ENCODE measurements at places on chromosomes 12 and 14.

GRCh38 chr14:99253890-99254289 lies 18.1 kb downstream of the BCL11B start:
- no peak for DNase-seq

DNA sequence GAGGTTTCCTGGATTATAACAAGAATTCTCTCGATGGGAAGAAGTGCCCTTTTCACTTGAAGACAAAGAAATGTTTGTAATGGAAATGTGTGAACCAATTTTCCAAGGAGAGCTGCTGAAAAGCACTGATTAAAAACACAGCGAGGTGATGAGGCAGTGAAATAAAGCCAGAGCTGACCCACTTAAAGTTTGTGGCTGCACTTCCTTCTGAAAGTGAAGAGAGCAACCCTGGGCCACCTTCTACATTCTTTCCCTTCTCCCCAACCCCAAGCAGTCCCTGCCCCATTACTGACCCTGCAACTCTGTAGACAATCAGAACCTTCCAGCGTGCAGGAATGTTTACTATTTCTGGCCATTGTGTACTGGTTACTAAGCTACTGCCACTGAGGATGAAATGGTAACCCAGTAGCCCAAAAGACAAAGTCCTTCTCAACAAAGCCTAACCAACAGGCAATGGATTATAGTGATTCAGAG lies 173.9 kb downstream of the TTC7B start:
- no peak for DNase-seq

DNA sequence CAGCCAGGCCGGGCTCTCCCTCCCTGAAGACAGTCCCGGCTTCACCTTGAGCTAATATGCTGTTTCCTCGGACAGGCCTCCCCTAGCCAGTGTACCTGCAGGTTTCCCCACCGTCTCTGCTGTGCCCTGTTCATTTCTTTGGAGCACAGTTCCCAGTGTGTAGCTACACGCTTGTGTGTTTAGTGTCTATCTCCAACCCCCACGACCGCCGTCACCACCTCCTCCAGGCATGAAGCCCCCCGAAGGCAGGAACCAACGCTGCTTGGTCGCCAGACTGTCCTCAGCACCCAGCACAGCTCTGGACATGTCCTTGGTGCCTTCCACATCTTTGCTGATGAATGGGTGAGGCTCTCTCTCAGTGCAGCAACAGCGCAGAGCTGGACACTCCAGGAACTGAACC lies 26.2 kb upstream of the PLEKHG6 start:
- DNase-seq = no peak

DNA sequence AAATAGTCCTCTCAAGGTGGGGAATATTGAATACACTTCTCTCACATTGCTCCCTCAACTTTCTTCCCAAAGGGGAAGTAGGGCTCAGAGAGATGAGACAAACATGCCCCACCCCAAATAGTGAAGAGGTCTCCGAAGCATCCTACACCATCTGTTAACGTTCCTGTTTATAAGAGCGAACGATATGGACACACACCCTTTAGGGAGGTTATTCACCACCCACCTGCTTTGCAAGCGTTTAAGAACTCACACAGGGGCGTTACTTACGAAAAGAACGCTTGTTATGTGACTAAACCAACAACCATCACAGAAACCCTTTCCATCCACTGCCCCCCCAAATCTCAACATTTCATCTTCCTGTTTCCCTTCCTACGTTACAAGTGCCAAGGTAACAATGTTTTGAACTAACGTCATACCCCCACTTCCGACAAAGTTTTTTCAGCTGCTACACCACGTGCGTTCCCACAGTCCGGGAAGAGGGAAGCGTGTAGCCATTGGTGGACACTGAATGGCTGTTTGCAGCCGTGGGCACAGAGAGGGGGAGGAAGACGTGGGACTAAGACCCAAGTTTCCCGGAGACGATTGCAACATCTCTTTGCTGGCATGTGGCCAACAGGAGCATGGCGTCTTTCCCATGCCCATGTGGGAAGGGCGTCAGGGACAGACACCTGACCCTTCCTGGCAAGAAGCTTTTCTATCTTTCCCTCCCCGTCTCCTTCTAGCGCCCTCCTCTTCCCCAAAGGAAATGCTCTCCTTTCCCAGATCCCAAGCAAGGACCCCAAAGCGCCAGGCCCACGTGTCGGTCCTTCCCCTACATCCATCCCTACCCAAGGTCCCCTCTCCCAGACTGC lies 1.2 kb downstream of the YBX3 start:
- no peak for DNase-seq

GRCh38 chr12:93982771-93983315 lies 165.5 kb upstream of the PLXNC1 start:
- DNase-seq = no peak

DNA sequence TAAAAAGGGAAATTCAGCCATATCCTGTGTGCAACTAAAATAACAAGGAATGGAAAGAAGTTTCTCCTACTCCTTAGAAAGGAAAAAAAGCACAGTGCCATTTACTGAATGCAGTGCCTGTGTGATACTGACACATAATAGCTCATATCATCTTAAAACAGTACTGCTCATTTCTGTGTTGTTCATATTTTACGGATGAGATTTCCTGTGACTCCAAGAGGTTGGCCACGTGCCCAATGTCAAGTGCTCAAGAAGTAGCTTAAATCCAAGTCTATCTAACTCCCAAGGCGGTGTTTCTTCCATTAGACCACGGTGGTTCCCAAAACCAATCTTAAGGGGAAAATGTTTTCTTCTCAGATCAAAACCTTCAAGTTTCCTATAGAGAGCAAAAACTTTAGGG lies 20.0 kb downstream of the MAP3K9 start:
- no peak for DNase-seq

GRCh38 chr12:11755302-11755930 lies 105.9 kb downstream of the ETV6 start:
- DNase-seq = no peak

DNA sequence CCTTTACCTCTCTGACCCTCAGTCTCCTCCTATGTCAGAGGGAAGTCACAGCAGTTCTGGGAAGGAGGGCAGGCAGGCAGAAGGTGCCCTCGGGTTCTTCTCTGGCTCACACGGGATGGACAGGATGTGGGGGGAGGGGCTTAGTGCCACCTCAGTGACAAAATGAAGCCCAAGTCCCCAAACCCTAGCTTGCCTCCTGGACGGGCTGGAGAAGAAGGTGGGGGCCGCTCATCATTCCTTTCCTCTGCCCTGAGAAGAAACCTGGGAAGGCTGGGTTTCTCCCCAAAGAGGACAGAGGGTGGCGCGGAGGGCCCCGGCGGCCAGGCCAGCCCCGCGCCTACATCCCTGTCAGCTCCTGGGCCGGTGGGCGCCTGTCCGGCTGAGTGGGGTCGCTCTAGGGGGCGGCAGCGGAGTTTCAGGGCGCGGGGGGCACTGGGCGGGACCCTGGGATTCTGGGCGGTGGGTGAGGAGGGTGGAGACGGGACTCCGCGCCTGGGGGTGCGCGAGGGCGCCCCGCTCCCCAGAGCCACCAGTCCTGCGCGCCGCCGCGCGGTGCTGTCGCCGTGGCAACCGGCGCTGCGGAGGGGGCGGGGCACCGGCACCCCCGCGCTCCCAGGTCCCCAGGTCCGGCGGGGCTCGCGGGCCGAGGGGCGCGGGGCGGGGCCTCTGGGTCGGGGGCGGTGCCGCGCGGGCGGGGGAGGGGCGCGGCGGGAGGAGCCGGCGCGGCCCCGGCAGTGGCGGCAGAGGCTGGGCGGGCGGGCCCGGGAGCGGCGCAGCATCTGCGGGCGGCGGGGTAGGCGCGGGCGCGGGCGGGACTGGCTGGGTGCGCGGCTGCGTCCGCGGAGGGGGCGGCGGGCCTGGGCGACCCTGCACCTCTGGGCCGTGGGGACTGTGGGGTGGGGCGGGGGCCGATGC lies at the start of gene TMEM121:
TSS of gene TMEM121 (plus strand) at position 723 of the 915 bp plus-strand sequence. CDS start 2,252 bp downstream, outside the sequence.
- DNase-seq = no peak

- no peak for DNase-seq
Measured at GRCh38 chr14:60805841-60806430, 71.4 kb downstream of the MNAT1 start.

DNA sequence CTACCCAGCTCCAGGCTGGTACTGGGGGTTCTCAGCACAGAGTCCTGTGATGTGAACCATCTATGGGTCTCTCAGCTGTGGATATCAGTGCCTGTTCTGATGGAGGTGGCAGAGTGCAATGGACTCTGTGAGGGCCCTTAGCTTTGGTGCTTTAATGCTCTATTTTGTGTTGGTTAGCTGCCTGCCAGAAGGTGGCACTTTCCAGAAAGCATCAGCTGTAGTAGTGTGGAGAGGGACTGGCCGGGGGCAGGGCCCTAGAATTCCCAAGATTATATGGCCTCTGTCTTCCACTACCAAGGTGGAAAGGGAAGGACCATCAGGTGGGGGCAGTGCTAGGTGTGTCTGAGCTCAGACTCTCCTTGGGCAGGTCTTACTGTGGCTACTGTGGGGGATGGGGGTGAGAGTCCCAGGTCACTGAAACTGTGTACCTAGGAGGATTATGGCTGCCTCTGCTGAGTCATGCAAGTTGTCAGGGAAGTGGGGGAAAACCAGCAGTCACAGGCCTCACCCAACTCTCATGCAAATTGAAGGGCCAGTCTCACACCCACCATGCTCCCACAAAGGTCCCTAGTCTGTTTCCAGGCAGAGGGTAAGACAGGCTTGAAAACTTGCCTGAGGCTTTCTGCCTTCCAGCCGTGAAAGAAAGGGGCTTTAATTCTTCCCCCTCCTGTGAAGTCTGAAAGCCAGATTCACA lies 878.1 kb downstream of the C12orf50 start:
- no peak for DNase-seq

- DNase-seq = no peak
Measured at GRCh38 chr12:77734214-77734883, 96.3 kb upstream of the NAV3 start.

DNA sequence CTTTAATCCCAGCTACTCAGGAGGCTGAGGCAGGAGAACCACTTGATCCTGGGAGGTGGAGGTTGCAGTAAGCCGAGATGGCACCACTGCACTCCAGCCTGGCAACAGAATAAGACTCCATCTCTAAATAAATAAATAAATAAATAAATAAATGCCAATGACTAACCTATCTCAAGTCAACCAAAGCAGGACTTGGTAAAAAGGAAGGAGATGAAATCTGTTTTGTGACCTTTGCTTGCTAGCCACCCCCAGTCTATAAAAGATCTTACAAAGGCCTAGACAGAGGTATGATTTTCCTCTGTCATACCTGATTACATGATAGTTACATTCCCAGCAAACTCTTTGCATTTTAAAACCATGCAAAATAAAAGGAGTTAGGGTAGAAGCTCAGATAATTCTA lies 13.5 kb upstream of the METTL17 start:
- DNase-seq = no peak

DNA sequence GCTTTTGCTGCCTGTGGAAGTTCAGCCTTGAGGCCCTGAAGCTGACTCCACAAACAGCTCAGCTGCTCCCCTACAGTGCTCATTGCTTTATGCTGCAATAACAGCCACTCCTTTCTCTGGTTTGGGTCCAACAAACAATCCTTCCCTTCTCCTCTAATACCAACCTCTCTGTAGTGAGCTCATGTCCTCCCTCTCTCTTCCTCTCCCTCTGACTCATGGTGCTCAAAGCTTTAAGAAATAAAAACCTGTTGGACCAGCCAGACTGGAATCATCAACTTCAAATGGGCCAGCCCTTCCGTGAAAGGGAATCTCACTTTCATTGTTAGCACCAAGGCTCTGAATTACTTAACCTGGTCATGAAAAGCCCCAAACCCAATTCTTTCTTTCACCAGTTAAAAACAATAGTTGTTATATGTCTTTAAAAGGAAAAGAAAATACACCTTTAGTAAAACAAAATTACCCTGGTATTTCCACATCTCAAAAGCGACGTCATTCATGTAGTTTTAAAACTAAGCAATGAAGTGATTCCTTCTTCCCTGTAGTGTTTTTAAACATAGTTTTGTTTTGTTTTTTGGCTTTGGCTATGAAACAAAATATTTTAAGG lies 126.4 kb downstream of the DUSP6 start:
- no peak for DNase-seq

DNA sequence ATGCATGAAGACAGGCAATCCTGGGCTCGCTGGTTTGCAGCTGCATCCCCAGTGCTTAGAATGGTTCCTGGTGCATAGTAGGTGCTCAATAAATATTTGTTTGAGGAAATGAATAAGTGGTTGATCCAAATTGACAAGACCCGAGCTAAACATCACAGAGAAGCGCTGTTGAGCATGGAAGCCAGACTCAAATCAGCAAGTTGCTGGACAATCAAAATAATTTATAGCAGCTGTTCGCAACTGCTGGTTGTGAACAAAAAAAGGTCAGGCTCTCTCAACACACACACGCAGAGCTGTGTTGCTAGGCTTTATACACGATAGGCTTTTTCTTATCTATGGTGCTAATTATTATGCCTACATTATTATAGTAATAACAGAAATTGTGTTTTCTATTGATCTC lies 190.2 kb downstream of the TBX5 start:
- no peak for DNase-seq

- DNase-seq = no peak
Measured at GRCh38 chr12:88468581-88468980, 111.7 kb downstream of the KITLG start.

DNA sequence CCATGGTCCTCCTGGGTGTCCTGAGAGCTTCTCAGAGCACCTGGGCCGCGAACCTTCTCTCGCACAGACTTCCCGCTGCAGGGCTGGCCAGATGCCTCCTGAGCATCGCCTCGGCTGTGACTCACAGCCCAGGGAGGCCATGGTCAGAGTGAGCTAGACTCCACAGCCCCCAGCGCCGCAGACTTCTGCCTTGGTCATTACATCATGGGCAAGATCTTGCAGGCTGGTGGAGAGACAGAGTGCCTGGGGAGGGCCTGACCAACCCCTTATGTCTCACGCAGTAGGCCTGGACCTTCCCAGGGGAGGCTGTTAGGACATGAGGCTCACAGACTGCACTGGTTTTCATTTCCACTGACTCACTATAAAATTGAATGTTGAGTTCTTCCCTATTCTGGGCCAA lies 41.8 kb downstream of the SMOC1 start:
- no peak for DNase-seq

DNA sequence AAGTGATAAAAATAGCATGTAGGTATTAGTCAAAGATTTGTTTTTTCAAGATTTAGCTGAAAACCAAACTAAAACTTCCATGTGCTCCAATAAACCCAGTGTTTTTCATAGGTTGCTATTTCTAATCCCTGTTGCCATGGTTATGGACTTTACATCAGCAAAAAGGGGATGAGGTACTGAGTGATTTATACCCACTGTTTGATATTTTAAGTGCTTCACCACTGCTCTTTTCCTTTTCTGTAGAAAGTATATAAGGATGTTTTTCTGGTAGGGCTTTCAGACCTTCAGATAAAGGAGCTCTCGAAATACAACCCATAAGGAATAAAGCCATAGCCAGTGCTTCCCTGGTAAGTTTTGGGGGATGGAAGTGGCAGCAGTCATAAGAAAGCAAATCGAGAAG lies at the start of gene OTOGL:
TSS of gene OTOGL (plus strand) at position 279 of the 400 bp plus-strand sequence. CDS start 109,895 bp downstream, outside the sequence.
- no peak for DNase-seq

DNA sequence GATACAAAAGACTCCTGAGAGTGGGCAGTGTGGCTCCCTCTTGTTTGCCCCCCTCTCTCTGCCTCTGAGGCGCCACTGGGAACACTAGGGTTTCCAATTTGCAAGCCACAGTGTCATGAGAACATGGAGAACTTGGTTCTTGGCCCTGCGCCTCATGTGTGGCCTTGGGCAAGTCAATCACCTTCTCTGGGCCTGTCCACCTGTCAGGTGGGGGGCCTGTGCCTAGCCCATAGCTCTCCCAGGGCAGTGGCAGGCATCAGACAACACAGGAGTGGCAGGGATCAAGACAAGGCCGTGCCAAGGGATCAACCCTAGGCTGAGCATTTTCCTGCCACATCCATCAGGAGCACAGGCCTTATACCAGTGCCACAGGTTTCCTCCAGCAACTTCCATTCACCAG lies 185.3 kb downstream of the CALM1 start:
- DNase-seq = no peak

- no peak for DNase-seq
Measured at GRCh38 chr12:107560165-107560898, 125.3 kb upstream of the PWP1 start.

GRCh38 chr14:75392686-75393641 lies 34.9 kb upstream of the JDP2 start:
- DNase-seq = no peak
